Stimulated activated CD4-positive, alpha-beta T cell treated with anti-CD3 and anti-CD28 coated beads, Interleukin-15, amount 100 ng/mL, for 48 hours (primary cell): ENCODE measurements at places on chromosomes 7 and 10.

DNA sequence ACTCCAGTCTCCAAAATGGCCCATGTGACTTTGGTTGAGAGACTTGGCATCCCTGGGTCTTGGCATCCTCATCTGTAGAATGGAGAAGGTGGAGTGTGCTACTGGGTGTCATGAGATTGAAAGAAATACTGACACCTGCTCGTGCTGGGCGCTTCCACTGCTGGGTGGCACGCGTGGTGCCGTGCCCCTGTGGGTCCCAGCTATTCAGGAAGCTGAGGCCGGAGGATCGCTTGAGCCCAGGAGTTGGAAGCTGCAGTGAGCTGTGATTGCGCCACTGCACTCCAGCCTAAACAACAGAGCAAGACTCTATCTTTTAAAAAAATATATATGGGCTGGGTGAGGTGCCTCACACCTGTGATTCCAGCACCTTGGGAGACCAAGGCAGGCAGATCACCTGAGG lies 53.1 kb downstream of the NPTX2 start:
- DNase-seq = no peak

DNA sequence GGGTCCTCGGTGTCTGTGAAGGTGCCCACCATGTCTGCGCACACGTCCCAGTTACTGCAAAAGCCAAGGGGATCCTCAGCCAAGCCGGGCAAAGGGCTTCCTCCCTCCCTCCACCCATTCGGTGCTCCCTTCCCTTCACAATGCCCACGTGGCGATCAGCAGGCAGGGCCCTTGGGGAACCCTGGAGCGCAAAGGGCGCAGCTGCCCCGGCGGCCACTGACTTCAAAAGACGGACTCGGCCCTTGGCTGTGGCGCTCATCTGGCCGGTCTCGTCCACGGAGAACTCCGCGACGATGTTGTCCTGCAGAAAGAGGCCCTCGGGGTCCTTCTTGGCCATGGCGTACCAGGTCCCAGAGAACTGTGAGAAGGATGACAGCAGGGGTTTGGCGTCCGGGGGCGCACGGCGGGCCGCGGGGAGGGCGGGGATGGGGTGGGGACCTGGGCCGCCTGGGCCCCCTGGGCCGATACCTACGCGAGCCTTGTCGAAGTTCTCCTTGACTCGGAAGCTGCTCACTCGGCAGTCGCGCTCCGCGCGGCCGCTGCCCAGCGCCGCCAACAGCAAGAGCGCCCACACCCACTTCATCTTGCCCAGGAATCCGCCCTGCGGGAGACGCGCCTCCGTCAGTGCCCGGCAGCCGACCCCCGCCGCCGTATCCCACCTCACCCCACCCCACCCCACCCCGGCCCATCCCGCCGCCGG lies 439 bp downstream of the RBP4 start:
- DNase-seq = no peak

DNA sequence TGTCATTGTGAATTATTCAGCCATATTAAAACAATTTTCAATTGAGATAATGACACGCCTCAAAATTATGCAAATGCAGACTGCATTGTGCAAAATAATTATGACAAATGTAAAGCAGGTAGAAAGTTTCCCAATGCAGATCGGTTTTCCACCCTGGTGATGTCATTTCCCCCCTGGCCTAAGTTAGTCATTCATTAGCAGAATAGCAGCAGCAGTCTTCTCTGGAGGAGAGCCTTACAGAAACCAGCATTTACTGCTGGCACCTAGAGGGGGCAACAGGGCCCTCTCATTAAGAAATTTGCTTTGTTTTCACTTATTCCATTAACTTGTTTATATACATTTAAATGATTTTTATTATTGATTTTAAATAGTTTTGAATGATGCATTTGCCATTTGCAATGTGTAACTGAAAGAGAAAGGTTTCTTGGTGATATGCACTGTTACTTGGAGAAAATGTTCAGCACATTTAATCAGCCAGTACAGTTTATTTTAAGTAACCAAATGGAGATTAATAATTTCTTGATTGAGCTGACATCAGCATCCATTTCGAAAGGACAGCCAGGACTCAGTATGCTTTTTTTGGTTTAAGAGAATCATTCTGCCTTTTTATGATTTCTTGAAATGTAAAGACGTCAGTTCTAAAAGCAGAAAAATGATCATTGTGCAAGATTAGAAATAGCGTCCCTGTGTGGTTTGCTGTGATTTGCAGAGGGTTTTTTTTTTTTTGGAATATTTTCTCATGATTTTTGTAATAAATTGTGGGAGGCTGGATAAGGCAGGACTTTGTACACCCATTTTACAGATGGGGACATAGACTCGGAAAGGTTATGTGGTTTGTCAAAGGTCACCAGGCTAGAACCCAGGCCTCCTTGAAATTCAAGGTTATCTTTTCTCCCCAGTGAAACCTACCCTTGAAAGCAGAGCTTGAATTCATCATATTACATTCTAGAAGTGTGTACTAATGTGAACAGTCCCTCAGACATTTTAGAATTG lies 3.5 kb downstream of the ARID5B start:
- DNase-seq = peak; percentile 54

DNA sequence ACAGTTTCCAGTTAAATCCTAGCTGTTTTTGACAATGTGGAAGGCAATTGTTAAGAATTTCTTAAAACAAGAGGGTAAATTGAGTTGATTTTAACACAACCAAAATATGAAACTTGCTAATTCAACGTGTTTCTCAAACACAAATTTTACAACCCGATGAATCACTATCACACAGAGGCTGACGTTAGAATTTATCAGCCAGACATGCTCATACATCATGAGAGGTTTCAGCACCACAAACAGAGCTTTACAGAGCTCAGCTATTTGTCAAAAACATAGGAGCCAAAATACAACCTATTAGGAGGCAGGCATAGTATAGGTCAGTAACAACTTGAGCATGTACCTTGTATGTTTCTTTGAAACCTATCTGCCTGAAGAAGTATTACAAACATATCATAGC lies 36.1 kb downstream of the LRRN3 start:
- DNase-seq = no peak

GRCh38 chr7:44762300-44762699 lies 13.7 kb downstream of the ZMIZ2 start:
- DNase-seq = no peak

- DNase-seq = no peak
These were observed 30.4 kb upstream of the PPIF start for GRCh38 chr10:79316671-79317431.

DNA sequence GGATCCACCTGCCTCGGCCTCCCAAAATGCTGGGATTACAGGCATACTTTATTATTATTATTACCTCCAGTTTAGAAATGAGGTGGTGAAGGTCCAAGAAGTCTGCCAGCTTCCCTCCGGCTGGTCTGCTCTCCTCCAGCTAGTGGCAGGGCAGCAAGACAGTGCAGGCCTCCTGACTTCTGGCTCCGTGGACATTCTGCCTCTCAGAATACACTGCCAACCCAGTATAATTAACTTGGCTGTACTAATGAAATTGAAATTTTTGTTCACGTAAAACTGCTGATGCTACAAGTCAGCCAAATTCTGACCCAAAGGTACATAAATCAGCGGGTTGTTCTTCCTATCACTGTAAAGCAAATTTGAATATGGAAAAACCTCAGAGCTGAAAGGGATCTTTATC lies 7.6 kb upstream of the PDE1C start:
- DNase-seq = no peak

DNA sequence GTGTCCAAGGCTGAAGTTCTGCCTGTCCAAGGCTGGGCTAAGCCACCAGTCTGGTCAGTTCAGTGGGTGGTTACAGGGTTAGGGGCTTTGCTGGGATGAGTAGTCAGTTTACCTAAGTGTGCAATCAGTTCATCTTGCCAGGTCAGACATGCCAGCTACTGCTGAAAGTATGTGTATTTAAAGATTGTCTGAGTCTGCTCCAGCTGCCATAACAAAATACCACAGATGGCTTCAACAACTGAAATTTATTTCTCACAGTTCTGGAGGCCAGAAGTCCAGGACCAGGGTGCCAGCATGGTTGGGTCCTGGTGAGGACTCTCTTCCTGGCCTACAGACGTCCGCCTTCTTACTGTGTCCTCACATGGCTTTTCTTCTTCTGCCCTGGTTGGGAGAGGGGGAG lies 52.4 kb upstream of the TNS3 start:
- no peak for DNase-seq
